ENCODE measurements at places on chromosomes 6 and 20.

GRCh38 chr6:93226822-93227221, 192.5 kb downstream of the EPHA7 start:
- DNase-seq = no peak

DNA sequence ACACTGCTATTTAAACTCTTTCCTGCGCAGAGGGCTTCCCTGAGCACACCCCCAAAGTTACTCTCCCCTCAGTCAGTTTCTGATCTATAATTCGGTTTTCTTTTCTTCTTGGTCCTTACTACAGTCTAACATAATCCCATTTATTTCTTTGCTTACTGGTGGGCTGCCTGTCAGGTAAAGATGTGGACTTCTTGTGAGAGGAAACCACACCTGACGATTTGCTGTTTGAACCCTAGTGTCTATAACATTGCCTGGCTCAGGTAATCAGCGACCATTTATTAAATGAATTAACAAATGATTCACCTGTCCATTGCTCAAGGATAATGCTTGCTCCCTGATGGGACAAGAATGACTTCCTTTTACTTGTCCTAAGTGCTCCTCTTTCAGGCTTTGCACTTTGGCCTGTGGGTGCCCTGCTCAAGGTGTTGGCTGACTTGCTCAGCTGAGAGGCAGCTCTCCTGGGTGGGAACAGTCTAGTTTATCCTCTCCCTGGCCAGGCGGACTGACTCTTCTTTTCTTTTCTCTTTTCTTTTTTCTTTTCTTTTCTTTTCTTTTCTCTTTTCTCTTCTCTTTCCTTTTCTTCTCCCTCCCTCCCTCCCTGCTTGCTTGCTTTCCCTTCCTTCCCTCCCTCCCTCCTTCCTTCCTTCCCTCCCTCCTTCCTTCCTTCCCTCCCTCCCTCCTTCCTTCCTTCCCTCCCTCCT, 233.1 kb downstream of the BCAS1 start:
- DNase-seq = no peak

DNA sequence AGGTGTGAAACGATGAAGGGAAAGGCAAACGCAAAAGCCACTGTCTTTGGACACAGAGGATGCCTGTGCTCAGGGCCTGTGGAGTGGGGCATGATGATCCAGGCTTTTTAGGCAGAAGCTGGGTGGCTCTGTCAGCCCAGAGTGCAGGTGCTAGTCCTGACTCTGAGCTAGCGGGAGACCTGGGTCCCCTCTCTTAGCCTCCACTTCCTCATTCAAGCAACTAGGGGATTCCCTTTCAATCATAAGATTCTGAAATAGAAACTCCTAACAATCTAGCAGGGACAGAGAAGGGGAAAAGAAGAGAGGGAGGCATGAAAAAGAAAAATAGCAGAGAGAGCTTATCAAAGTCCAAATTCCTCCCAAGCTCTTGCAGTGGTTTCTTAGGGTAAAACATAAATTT, 7.6 kb upstream of the HIVEP2 start:
- no peak for DNase-seq

DNA sequence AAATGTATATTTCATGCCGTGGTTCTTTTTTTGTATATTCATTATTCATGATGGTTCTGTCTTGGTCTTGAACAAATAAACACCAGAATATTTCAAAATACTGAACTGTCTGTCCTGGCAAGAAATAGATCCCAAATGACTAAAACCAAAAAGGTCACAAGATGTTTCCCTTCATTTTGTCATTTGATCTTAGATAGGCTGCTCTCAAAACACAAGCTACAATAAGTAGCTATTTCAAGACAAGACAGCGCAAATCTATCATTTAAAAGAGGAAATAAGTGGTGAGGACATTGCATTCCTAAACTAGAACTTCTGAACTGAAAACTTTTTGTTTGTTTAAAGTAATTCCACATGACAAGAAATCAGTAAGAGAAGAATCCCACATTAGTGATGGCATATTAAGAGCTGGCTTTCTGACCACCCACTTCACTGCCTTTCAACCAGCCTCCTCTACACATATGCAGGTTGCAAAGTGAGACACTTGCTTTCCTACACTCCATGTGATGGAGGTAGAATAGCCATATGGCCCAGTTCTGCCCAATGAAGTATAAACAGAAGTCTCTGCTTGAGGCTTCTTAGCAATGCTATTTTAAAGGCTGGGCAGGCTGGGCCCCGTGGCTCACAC, 54.4 kb upstream of the CCDC28A start:
- DNase-seq = no peak

DNA sequence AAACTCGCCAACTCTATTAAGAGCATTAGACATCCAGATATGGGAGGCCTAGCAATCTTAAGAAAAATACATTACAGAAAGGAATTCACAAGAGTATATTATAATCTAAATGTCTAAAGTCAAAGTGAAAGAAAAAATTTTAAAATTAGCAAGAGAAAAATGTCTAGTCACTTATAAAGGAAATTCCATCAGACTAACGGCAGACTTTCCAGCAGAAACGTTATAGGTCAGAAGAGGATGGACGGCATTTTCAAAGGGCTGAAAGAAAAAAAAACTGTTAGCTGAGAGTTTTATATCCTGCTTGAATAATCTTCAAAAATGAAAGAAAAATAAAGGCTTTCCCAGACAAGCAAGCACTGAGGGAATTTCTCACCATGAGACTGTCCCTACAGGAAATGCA, 269.0 kb downstream of the HDGFL1 start:
- no peak for DNase-seq

GRCh38 chr6:15914553-15914952, 214.3 kb upstream of the MYLIP start:
- DNase-seq = no peak

DNA sequence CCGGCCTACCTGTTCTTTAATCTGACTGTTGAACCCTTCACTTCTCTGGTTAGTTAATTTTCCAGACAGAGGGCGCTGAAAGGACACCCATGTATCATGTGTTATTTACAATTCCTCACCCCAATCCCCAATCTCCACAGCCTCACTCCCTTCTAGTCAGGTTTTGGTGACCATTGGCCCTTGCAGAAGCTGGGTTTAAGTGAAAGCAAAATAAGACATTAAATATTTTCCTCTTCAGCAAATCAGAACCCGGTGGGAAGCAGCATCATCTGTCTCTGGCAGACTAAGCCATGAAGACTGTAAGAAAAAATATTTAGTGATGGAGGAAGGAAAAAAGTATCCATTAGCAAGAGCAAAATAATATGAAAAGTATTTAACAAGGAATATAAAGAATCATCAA, 9.4 kb upstream of the HLA-DQA1 start:
- no peak for DNase-seq

DNA sequence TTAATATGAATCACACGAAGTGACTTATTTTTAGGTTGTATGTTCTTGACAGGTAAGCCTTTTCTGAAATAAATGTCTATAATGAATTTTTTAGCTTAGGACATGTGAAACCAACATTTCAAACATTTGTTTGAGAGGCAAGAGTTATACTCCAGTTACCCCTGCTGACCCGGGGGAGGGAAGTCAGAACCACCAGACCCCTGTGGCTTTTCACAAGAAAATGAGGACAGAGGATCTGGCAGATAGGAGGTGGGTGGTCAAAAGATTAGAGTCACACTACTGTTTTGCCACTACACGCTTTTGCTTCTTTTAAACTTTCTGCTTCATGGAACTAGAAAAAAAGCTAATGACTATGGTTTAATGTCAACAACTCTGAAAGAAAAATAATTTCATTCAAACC, 27.5 kb upstream of the ADGRF4 start:
- DNase-seq = no peak

DNA sequence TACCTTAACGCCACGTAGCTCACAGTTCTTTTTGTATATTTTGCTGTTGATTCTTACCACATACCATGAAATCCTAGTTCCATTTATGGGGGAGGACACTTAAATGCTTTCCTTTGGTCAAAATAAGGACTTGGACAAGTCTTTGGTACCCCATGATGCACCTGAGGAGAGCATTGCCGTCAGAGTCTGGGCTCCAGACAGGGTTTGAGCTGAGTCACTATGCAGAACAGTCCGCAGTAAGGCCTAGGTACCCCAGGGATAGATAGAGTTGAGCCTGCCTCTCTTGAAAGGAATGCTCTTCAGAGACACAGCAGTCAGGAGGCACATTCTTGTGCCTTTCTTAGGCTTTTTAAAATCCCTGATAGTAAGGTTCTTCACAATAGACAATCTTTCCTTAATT, 6.0 kb downstream of the PARD6B start:
- no peak for DNase-seq

GRCh38 chr6:13065581-13065980, 262.8 kb downstream of the TBC1D7 start:
- DNase-seq = no peak

DNA sequence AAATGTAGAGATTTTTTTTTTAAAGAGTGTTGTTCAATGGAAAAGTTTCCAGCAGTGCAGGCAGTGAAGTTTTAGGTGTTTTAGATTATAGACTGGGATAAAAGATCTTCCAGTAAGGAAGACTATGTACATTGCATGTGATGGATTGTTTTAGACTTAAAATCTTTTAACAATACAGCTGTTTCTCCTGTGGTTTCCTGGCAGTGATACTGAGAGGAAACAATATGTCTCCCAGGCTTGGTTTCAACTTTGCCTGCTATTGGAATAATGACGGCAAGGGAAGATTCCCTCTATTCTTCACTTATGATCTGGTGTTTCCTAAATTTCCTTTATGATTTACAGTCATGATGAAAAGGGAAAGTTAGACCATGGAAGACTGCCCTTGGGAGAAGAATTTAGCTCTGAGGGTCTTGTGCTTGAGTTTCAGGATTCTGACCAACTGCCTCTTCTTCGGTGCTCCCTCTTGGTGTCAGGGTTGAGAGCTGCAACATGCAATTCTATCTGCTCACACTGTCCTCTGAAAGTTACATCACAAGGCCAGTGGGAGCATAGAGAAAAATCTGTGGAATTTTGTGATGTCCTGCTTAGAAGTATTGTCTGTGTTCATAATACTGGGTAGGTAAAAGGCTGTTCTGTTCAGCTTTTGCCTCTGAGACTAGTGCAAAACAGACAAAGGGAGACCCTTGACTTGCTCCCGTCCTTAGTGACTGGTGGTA, 262.8 kb upstream of the MAN1A1 start:
- DNase-seq = no peak

GRCh38 chr20:42218621-42219374, 600.6 kb upstream of the CHD6 start:
- no peak for DNase-seq

- no peak for DNase-seq
These were observed 34.6 kb upstream of the RNF8 start for GRCh38 chr6:37319156-37319555.

GRCh38 chr6:53579338-53579737, 34.4 kb upstream of the GCLC start:
- DNase-seq = peak; percentile 17

DNA sequence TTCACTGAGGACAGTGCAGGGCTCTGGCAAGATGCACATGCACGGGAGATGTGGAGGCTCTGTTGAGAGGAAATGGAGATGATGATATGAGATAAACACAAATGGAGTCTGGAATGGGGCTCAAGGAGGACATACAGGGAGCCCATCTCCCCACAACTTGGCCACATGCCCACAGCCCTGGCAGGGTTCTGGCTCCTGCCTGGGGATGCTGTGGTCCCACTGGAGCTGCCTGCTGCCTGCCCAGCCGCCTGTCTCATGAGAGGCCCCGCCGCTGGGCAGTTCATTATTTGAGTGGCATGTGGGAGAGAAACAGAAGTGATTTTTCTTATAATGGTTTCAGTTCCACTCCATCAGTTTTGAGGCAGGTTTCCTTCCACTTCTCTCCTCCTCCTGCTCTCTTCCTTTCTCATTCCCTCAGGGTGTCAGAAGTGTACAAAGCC, 133.6 kb upstream of the TRAF3IP2 start:
- no peak for DNase-seq

GRCh38 chr20:40902661-40903060, 126.0 kb upstream of the TOP1 start:
- no peak for DNase-seq

DNA sequence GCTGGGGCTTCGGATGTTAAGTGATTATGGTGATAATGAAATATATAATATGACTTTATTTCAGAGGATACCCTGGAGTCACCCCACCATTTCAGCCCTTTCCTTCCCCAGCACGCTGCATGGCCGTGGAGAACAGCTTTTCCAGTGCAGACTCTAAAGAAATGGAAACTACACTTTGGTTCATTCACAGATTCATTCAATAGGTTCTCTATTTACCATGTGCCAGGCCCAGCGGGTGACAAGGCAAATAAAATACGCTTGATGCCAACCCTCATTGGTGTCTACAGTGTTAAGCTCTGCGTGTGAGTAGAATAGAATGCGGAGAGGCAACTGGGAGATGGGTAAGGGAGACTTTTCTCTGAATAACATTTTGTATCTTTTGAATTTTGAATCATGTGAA, 89.7 kb downstream of the TCP11 start:
- DNase-seq = no peak

- DNase-seq = no peak
These were observed 377.4 kb downstream of the PHF3 start for GRCh38 chr6:64013011-64013410.

- no peak for DNase-seq
These were observed 71.6 kb upstream of the LGSN start for GRCh38 chr6:63391203-63391970.

All from stimulated activated CD4-positive, alpha-beta T cell treated with anti-CD3 and anti-CD28 coated beads, Interleukin-12 subunit alpha, Interleukin-12 subunit beta, amount 100 ng/mL, for 24 hours (primary cell).